ENCODE measurements at places on chromosomes 11 and 22. TPM values are rescaled to one million over a fixed set of nuclear protein-coding genes. Genes with fewer than 3 reads are reported as not detected.

DNA sequence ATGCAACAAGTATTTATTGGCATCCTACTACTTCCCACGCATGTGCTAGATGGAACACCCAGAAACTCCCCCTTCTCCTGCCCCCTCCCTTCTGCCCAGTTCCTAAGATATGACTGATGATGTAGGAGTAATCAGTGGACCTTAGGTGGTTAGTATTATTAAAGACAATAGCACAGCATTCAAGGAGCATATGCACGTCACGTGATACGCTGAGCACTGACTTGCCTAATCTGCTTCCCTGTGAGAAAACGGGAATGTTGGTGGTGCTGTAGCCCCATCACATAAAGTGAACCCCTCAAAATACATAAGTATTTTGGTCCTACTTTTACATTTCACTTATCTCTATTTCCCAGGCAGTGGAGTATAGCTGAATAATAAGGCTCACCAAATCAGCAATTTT lies 12.4 kb downstream of the DRD2 start:
- H3K27me3 ChIP-seq, result no peaks in the 10 kb centered on the region
- no peak for DNase-seq
- no peaks in the 10 kb centered on the region for H3K36me3 ChIP-seq
- no peak overlapping the region for H3K27ac ChIP-seq

DNA sequence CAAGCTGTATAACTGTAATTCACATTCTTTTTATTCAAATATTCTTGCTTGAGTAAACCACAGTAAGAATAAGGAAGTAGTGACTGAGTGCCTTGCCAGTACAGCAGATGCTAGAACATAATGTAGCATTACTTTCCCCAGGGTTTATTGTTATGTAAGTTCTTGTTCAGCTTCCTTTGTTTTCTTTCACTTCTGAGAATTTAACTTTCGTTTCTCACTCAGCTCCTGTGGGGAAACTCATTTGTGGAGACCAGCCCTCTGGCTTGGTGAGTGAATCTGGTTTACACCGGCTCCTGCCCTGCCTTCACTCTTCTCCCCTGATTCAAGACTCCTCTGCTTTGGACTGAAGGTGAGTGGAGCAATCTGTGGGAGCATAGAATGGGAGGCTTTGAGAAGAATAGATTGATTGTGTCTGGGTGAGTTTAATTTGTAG lies at the start of gene TRIM22:
TRIM22 (plus strand) TSS at position 240 of the 433 bp plus-strand sequence. CDS start 6,443 bp downstream, outside the sequence.
- peaks cover 10% of the 10 kb centered on the region for H3K4me1 ChIP-seq
- no peaks in the 10 kb centered on the region for H3K27me3 ChIP-seq
- no peaks in the 10 kb centered on the region for H3K36me3 ChIP-seq
- DNase-seq, result no peak
- H3K4me3 ChIP-seq, result peak within 1 kb of the TSS; percentile 38
- peak within 1 kb of the TSS; percentile 87 for H3K27ac ChIP-seq

GRCh38 chr22:19784384-19785175 lies 24.0 kb downstream of the TBX1 start:
- no peaks in the 10 kb centered on the region for H3K36me3 ChIP-seq
- DNase-seq, result no peak
- no peaks in the 10 kb centered on the region for H3K27me3 ChIP-seq
- peaks cover 12% of the 10 kb centered on the region for H3K4me1 ChIP-seq
- H3K4me3 ChIP-seq, result no peak overlapping the region
- H3K27ac ChIP-seq, result no peak overlapping the region

DNA sequence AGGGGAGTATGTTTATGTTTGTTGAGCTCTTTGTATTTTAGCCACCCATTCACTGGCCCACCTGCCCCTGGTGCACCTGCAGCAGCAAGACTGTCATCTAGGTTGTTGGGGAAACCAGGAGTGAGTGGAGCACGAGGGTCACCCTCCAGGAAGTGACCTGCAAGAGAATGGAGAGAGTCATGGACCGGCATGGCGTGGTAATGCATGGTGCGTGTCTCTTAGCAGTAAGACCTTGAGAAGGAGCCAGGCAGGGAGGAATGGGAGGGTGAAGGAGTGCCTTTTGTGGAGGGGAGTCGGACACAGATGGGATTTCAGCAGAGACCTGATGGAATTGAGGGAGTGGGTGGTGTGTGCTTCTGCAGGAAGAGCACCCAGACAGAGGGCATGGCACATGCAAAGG lies 37.9 kb downstream of the KCNQ1 start:
- no peak overlapping the region for H3K4me3 ChIP-seq
- no peaks in the 10 kb centered on the region for H3K4me1 ChIP-seq
- no peaks in the 10 kb centered on the region for H3K27me3 ChIP-seq
- H3K27ac ChIP-seq, result no peak overlapping the region
- H3K36me3 ChIP-seq, result no peaks in the 10 kb centered on the region

DNA sequence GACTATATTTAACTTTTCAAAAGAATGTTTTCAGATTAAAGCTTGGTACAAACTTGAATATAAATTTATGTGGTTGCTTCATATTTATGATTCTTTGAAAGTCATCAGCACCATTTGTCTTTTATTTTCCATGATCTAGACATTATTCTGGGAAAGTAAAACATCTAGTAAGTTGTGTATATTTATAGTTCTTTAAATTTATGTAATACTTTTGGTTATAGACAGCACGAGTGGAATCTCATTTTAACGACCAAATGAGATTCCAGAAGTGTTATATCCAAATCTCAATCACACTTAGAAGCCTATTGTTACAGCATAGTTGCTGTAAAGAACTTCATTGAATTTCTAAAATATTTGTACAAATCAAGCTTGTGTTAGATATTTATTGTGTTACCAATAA lies 212.3 kb downstream of the DDX10 start:
- no peak for DNase-seq
- no peak overlapping the region for H3K27ac ChIP-seq
- H3K27me3 ChIP-seq, result no peaks in the 10 kb centered on the region
- H3K4me1 ChIP-seq, result no peaks in the 10 kb centered on the region

GRCh38 chr22:41478473-41478872 lies 9.6 kb downstream of the ACO2 start:
- H3K36me3 ChIP-seq, result peaks cover 37% of the 10 kb centered on the region
- peak overlapping the region; percentile 79 for H3K27ac ChIP-seq
- H3K27me3 ChIP-seq, result no peaks in the 10 kb centered on the region
- peaks cover 40% of the 10 kb centered on the region for H3K4me1 ChIP-seq
- no peak for DNase-seq
- H3K4me3 ChIP-seq, result no peak overlapping the region

- no peaks in the 10 kb centered on the region for H3K27me3 ChIP-seq
- H3K36me3 ChIP-seq, result no peaks in the 10 kb centered on the region
- H3K4me1 ChIP-seq, result no peaks in the 10 kb centered on the region
- H3K4me3 ChIP-seq, result no peak overlapping the region
- no peak overlapping the region for H3K27ac ChIP-seq
These were observed 178.5 kb downstream of the ARHGAP42 start for GRCh38 chr11:100865443-100866065.

GRCh38 chr11:107439586-107440167 lies 17.9 kb downstream of the CWF19L2 start:
- no peaks in the 10 kb centered on the region for H3K4me1 ChIP-seq
- H3K36me3 ChIP-seq, result peaks cover 6% of the 10 kb centered on the region
- no peaks in the 10 kb centered on the region for H3K27me3 ChIP-seq
- no peak overlapping the region for H3K4me3 ChIP-seq

GRCh38 chr11:18236664-18237356 lies at the start of gene SAA4:
Gene SAA4, minus strand, starts transcription at chr11:18236802. Its CDS starts 876 bp downstream, at chr11:18235926.
- no peaks in the 10 kb centered on the region for H3K4me1 ChIP-seq
- no peak within 1 kb of the TSS for H3K27ac ChIP-seq
- DNase-seq, result no peak
- H3K27me3 ChIP-seq, result no peaks in the 10 kb centered on the region

- DNase-seq, result no peak
- H3K4me1 ChIP-seq, result peaks cover 9% of the 10 kb centered on the region
- H3K36me3 ChIP-seq, result no peaks in the 10 kb centered on the region
- no peak overlapping the region for H3K4me3 ChIP-seq
- H3K27me3 ChIP-seq, result no peaks in the 10 kb centered on the region
These were observed 98.3 kb downstream of the PKNOX2 start for GRCh38 chr11:125262830-125263218.

OPCML gene
- not detected for total RNA-seq

CLMP gene
- total RNA-seq, result 47.9 TPM

GAB4 gene
- total RNA-seq, result not detected

ADM gene
- 52.8 TPM for total RNA-seq
